GM13976 (cell line): ENCODE measurements at places on chromosomes 13 and 19.

GRCh38 chr19:1250437-1251260 lies 2.3 kb downstream of the MIDN start:
- DNase-seq: no peak

- no peak for DNase-seq
Observed at GRCh38 chr13:76836311-76836710, 49.9 kb downstream of the KCTD12 start.

- DNase-seq: no peak
Observed at GRCh38 chr13:111844222-111844671, 222.7 kb upstream of the SOX1 start.

- peak; percentile 83 for DNase-seq
Observed at GRCh38 chr19:41997121-41997850, 3.3 kb upstream of the ATP1A3 start.

DNA sequence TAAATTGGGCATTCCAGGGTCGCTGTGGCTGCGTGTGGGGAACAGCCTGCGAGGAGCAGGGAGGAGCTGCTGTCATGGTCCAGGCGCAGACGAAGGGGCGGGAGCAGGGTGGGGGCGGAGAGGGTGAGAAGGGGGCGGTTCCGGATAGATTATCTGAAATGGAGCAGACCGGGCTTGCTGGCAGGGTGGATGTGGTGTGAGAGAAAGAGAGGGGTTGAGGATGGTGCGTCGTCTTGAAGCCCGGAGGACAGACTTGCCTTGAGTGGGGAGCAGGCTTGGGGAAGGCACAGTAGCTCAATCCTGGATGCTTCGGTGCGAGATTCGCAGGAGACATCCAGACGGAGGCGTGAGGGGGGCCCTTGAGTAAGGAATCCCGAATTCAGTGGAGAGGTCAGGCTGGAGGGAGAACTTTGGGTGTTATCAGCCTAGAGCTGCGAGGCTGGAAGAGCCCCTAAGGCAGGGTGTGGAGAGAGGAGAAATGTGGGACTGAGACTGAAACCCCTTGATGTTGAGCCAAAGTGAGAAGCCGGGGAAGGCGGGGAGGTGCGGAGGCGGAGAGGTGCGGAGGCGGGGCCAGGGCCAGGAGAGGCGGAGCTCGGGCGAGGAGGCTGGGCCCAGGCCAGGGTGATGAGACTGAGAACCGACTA lies 40.6 kb downstream of the DPF1 start:
- no peak for DNase-seq

DNA sequence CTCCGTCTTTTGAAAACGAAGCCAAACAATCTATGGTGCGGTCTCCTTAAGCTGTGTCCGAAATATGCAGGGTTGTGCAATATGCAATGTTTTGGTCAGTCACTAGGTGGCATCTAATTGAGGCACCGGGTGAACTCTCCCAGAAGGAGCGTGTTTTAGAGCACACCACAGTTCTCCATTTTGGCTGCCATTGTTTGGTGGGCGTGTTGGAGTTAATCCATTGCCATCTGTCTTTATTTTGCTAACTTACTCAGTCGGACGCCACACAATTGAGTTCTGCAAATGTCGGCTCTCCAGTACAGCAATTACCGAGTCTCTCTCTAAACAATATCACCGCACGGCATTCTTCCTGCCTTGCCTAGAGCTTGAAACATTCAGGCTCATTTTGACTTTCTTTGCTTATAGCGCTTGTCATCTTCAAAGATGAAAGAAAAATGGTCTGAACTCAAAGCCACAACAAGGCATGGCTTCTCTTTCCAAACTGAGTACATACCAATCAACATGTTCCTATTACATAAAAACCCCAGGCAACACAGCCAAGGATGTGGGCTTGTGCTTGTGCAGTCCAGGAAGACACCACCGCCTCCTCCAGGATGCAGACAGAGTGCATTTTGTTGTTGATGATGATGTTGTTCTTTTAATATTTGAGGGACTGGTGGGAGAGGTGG lies 182.0 kb upstream of the SERP2 start:
- DNase-seq: peak; percentile 21

- no peak for DNase-seq
Observed at GRCh38 chr13:86729206-86729605, 930.0 kb upstream of the SLITRK6 start.

DNA sequence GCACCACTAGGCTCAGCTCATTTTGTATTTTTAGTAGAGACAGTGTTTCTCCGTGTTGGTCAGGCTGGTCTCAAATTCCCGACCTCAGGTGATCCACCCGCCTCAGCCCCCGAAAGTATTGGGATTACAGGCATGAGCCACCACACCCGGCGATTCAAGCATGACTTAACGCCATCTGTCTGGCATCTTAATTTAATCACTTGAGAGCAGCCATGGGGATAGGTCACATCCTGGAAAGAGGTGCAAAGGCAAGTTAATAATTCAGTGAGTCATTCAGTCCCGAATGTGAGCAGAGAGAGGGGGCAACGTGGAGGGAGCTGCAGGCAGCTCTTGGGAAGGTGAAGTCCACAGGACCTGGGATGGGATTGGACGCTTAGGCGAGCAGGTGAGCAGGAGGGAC lies 31.7 kb upstream of the USP29 start:
- no peak for DNase-seq

GRCh38 chr19:45972947-45973540 lies 621 bp downstream of the NOVA2 start:
- no peak for DNase-seq

DNA sequence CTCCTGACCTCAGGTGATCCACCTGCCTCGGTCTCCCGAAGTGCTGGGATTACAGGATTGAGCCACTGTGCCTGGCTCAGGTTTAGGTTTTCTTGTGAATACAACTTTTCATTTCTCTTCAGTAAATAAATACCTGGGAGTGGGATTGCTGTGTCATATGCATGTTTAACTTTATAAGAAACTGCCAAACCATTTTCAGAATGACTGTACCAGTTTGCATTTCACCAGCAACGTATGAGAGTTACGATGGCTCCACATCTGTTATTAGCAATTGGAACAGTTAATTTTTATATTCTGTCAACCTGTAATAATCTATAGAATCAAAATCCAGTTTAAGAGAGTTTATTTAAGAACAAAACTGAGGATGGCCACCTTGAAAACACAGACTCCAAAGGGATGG lies 52.2 kb downstream of the TEX26 start:
- no peak for DNase-seq

DNA sequence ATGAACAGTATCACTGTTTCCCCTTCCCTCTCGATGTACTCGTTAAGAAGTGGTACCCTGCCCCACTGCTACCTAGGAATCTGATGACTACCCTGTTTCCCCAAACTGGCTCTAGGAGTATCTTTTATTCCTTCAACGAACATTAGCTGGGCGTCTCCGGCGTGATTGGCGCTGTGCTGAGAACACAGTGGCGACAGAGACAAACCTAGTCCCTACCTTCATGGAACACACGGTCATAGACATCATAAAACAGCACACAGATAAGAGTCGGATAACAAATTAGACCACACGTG lies 730 bp downstream of the SYMPK start:
- DNase-seq: no peak

DNA sequence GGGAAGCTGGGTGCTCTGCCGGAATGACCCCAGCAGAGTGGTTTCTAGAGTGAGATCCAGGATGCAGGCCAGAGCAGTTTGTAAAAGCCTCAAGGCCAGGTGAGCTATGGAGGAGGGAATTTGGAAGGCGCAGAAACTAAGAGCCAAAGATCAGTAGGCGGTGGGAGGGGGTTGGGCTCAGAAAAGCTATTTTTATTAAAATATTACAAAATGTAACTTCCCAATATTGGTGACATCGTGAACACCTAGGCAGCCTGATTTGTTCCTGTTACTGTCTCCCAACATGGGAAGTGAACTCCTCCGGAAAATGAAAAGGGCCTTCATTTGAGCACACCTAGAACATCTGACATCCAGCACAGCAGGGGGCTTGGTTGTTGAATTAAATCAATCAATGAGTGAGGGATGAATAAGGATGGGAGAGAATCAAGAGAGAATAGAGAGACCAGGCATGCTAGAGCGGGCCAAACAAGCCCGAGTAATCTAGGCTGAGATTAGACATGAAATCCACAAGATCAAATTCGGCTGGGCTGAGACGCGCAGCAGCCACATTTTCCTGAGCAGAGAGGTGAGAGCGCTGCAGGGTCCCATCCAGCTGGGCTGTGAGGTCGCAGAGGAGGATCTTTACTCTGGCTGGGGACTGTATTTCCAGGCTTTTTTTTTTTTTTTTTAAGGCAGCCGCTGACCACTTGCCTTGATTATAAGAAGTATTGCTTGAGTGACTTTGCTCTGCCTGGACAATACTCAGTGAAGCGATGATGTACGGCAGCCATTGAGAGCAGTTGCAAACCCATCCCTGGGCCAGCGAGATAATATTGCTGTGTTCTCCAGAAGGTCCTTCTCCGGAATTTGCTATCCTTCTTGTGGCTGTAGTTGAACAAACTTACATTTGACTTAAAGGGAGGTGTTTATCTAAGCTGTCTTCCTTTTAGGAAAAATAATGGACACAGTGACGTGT lies 178.0 kb upstream of the KL start:
- no peak for DNase-seq

DNA sequence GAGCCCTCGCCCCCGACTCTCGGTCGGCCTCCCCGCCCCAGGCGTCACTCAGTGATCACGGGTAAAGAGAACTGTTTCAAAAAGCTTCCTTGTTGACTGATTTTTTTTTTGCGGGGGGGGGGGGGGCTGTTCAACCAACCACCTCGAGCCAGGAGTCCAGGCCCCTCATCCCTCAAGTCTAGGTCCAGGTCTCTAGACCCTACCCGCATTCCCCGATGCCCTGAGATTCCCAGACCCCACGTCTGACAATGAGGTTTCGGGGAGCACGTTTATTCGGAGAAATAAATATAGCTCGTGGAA lies 4.3 kb downstream of the HRC start:
- DNase-seq: no peak

DNA sequence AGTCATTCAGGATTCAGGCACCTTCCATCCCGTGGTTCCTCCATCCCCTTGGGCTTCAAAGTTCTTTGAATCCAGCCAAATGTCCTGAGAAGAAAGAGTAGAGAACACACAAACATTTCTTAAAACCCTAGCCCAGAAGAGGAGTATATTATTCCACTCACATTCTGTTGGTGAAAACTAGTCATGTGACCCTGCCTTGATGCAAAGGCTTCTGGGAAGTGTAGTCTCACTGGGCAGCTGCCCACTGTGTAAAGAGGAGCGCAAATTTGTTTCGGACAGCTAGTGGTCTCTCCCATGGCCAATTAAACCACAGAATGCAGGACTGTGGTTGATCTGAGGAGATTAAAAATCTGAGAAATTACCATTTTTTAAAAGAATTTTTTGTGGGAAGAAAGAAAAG lies 304.4 kb downstream of the SUCLA2 start:
- no peak for DNase-seq

- peak; percentile 71 for DNase-seq
Observed at GRCh38 chr19:2049741-2050348, 1.2 kb downstream of the MKNK2 start.

DNA sequence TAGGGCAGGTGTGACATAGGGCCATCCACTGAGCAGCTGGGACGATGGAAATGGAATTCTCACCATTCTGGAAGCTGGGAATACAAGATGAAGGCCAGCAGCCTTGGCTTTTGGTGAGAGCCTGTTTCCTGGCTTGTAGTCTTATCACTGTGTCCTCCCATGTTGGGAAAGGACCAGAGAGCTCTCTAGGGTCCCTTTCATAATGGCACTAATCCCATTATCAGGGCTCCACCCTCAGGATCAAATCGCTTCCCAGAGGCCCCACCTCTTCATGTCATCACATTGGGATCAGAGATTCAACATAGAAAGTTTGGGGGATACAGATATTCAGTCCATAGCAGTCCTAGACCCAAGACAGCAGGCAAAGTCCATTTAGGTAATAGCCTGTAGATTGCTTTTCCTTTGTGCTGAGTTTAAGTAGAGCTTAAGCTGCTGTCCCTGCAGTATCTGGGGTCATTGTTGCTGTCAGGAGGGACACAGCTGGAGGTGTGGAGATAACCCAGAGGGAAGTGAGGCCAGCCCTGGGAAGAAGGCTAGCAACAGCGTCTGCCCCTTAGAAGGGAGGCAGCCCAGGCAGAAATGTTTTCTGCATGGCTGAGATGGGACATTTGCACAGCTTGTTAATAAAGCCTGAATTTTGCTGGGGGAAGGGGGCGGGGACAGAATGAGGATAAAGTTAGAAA lies 136.5 kb upstream of the GPR12 start:
- DNase-seq: no peak

- DNase-seq: no peak
Observed at GRCh38 chr13:23570099-23570920, at the start of gene TNFRSF19. Gene TNFRSF19 (plus strand): TSS chr13:23570412. CDS start chr13:23590184, 19,772 bp downstream.

- DNase-seq: no peak
Observed at GRCh38 chr19:5503598-5503997, 48.4 kb downstream of the ZNRF4 start.

GRCh38 chr13:73223372-73223781 lies 164.6 kb downstream of the KLF5 start:
- no peak for DNase-seq

GRCh38 chr13:92573467-92574057 lies 653.0 kb upstream of the GPC6 start:
- no peak for DNase-seq

DNA sequence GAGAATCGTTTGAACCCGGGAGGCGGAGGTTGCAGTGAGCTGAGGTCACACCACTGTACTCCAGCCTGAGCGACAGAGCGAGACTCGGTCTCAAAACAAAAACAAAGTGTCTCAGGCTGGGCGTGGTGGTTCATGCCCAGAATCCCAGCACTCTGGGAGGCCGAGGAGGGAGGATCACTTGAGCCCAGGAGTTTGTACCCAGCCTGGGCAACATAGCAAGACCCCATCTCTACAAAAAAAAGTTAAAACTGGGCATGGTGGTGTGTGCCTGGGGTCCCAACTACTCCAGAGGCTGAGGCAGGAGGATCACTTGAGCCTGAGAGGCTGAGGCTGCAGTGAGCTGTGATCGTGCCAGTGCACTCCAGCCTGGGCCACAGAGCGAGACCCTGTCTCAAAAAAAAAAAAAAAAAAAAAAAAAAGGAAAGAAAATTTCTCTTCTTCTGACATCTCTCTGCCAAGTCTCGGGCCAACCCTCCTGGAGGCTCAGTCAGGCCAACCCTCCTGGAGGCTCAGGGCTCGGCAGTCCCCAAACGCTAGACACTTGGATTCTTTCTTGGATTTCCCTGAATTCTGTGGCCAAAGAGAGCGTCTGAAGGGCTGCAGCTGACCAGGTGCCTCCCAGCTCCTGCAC lies 26.3 kb downstream of the ARID3A start:
- no peak for DNase-seq

DNA sequence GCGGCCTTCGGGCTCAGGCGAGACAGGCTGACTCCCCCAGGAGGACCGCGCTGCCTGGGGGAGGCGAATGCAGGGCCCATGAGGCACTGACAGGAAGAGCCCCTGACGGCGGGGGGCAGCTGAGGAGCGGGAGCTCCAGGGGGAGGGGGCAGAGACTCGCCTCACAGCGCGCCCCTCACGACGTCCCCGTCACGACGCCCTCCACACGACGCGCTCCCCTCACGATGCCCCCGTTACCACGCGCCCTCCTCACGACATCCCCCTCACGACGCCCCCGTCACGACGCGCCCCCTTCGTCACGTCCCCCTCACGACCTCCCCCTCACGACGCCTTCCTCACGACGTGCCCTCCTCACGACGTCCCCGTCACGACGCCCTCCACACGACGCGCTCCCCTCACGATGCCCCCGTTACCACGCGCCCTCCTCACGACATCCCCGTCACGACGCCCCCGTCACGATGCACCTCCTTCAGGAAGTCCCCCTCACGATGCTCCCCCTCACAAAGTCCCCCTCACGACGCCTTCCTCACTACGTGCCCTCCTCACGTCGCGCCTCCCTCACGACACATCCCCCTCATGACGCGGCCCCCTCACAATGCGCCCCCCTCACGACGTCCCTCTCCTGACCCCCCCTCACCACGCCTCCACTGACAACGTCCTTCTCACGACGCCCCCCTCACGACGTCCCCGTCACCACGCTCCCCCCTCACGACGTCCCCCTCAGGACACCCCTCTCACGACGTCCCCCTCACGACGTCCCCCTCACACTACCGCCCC lies 99.6 kb downstream of the ING1 start:
- no peak for DNase-seq
